ENCODE measurements at places on chromosomes 3 and 15.

DNA sequence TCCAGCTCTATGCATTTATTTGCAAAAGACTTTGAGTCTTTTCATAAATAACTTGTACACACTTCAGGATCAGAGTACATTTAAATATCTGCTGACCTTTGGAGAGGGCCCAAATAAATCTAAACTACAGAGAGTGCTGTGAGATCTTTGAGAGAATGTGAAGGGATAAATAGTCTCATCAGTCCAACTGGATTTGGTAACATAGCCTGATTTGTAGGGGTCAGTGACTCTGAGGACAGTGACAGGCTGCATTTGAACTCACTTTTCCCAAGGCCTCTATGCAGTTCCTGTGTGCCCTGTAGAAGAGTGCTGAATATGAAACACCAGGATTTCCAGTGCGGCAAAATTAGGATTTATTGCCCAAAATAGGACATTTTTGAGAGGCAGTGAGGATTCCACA lies 136.2 kb downstream of the ZPLD1 start:
- DNase-seq, result no peak

DNA sequence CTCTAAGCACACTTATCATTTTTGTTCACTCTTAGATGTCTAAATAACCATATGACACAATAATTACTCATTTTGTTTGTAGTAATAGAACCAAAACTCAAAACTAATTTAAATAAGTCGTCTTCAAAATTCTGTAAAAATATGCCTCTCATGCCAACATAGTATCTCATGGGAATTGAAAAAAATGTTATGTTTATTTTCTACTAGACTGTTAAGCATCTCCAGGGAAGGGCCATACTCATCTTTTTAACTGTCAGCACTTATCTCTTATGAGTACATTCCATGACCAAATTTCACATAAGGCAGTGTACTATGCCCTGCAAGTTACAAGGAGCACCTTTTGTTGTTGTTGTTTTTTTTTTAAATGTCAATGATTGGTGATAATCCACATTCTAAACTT lies 18.3 kb upstream of the USF3 start:
- DNase-seq, result no peak

DNA sequence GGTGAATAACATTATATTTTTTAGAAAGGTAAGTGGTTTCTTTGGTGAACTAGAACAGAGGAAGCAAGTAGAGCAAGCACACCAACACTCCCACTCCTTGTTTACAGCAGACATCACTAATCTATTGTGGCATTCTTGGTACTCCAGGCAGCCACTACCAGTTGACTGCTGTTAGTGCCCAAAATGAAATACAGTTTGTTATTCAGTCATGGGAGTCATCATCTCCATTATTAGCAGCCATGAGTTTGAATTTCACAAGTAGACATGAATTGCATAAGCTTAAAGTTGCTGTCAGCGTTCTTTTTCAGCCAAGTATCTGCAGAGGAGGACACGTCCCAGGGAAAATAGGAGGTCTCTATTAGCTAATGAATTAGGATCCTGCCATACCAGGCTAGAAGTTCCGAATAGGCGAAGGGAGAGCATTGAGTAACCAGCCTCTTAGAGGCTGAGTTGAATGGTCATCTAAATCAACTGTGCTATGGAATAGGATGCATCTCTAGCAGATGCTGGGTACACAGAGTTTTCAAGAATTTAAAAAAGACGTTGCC lies 252.7 kb upstream of the ICE2 start:
- DNase-seq, result no peak

GRCh38 chr15:98854496-98854895 lies 153.1 kb downstream of the PGPEP1L start:
- DNase-seq, result no peak

DNA sequence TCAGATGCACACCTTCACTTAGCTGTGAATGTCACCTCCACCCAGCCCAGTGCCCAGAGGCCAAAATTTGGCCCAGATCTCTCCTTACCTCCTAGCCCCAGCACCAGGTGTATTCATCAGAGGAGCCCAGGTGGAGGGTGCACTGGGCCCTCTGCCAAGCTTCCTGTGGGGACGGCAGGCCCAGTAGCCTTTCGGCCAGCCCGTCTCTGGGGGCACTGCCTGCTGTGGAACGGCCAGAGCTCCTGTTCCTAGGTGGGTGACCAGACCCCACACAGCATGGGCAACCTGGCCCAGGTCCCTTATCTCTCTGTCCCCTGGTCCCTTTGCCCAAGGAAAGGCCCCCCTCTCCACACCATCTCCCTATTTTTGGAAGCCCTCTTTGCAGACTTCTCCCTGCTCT lies 67.8 kb downstream of the AAGAB start:
- no peak for DNase-seq

DNA sequence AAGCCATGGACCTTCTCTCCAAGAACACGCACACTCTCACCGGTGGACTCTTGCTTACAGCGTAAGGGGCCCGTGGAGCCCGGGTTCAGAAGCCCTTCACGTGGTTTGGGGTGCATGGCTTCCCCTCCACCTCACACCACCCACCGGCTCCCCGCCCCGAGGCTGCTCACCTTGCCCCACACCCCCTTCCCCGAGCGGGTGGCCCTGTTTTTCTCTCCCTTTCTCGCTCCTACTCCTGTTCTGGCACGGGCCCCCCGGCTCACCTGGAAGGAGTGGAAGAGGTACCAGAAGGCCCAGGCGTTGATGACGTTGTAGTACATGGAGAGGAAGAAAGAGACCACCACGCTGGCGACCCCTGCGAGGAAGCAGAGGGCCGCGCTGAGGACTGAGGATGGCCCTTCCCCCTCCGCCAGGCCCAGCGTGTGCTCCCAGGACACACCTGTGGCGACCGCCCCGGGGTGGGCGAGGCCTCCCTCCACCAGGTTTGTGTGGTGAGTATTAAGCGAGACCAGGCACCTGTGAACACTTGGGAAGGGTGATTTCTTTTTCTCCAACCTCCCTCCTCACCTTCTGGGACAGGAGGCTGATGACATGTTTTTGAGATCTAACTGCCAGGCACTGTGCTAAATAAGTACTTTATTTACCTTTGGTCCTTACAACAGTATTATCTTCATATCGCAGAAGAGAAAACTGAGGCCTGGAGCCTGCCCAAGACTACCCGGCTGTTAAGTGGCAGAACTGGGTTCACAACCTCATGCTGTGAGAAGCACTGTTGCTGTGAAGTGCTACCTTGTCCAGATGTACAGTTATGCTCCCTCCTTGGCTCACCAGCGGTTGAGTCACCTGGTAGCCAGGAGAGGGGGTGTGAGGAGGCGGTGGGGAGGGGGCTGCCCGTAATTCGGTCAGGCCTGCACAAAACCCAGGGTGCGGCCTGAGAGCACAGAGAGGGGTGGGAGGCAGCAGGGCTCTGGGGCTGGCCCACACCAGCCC lies 16.3 kb downstream of the SLC6A20 start:
- no peak for DNase-seq

DNA sequence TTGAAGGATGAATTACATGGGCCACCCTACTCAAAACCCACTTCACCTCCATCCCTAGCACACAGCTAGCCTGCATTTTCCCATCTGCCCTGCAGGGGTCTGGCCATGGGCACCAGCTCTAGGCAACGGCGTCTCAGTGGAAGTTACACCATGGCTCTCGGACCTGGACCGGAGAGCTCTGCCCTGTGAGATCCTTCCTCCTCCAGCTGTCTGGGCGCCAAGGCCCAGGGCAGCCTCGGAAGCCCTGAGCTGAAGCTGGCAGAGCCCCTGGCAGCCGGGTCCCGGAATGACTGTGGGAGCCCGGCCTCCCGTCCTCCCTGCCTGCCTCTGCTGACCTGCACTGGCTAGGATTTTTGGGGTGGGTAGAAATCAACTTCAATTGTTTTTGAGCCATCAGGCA lies 98.9 kb downstream of the CHSY1 start:
- no peak for DNase-seq

DNA sequence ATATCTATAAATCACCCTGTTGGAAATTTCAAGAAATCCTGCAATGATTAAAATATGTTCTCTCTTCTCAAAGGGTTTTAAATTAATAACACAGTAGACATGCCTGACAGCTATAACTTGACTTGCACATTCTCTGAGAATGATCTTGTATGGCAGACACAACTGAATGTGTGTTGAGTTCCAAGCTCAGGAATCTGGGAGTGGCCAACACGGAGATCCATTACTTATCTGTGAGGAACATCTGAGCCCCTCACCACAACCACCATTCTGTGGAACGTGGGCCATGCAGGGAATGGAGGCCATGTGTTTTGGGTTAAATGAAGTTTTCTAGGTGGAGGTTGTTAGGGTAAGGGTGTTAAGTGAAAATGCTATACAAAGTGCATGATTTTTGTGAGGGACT lies 105.3 kb upstream of the CHMP2B start:
- DNase-seq, result no peak

DNA sequence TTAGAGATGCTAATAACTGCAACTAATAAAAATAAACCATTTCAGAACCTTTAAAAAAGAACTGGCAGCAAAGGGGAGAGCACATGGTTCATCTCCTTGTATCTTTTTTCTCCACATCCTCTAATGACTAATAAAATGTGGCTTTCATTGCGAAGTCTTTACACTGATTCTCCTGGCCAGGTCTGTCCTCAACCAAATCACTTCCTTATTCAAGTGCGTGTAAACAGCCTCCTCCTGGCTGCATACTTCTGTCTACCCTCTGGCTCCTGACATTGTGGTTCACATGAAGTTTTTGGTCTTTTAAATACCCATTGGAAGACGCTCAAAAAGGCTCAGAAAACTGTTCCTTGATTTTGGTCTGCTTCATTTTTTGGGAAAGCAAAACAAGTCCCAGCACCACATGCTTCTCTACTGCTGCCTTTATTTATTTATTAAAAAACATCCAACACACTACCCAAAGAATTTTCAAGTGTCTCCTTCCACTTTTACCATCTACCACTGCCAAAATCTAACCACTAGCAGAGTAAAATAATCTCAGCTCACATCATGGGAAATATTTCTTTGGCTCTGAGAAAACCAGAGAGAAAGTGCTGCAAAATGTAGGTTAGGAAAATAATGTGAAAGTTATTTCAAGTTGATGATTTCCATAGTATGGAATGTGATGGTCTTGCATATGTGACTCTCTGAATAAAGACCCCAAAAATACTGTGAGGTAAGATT lies 85.1 kb downstream of the EFL1 start:
- DNase-seq, result no peak

GRCh38 chr3:187920913-187921312 lies 175.6 kb upstream of the BCL6 start:
- DNase-seq, result no peak

GRCh38 chr15:93219859-93220420 lies 130.9 kb upstream of the RGMA start:
- no peak for DNase-seq

DNA sequence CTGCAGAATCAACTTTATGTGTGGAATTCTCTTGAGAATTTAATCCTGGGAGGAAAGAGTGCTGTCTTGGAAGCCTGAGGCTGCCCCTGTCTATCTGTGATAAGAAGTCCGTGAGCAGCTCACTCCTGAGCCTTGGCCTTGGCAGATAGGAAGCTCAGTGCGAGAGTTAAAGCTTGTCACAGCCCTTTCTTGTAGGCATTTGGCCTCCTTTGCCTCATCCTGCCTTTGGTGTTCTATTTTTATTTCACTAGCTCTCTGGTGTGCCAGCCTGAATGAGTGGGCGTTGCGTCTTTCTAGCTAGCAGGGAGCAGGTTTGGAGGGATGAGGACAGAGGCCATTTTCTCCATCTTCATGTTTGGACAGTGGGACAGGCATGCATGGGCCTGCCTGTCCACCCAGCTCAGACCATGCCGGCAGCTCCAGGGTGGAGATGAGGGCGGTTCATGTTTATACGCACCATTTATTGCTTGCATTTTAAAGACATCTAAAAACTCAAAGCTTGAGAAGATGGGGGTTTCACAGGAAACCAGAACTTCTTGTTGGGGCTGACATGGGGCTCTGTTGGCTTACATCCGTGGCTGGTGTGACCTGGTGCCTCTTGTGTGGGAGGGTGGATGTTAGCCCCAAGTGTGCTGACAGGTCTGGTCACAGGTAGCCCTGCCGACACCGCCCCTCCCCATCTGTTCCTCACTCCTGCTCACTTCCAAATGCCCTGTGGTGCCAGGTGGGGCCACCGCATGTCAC lies 29.8 kb downstream of the IRAK2 start:
- DNase-seq, result no peak

GRCh38 chr3:53193466-53194209 lies 32.6 kb downstream of the PRKCD start:
- no peak for DNase-seq

- DNase-seq, result no peak
Measured at GRCh38 chr15:31050953-31051352, 50.6 kb downstream of the TRPM1 start.

DNA sequence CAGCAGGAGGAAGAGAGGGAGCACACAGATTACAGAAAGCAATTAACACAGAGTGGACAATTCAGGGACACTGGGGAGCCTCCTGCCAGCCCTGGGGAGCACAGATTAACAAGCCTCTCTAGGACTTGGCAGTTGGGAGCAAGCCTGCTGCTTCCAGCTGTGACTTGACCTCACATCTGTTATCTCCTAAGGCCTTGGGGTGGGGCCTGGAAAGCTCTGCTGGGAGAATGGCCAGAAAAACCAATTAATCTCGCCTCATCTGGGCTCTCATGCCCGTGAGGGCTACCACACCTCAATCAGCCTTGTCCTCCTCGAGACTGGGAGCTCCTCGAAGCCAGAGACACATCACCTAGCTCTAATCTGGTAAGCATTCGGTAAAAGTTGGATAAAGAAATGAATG lies 39.1 kb downstream of the SEMA5B start:
- DNase-seq, result no peak

GRCh38 chr15:69373406-69373805 lies 40.7 kb upstream of the KIF23 start:
- DNase-seq, result no peak

- DNase-seq, result no peak
Measured at GRCh38 chr3:126971891-126972351, 11.0 kb upstream of the PLXNA1 start.

DNA sequence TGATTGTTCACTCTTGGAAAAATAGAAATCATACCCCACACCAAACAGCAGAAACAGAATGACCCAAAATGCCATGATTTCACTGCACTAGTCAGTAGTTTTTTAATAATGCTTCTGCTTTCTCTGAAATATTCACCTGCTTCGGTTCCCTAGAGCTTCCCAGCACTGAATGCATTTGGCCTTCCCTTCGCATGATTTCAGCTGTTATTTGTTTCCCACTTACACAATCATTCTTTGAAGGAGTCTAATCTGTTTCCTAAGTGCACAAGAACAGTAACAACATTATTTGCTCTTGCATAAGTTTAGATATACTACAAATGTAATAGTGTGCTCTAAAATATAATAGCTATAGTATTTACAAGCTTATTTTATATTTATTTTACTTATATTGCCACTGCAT lies 178.7 kb downstream of the STAC start:
- DNase-seq, result no peak

GRCh38 chr3:169345662-169346331 lies 317.7 kb downstream of the MECOM start:
- no peak for DNase-seq

DNA sequence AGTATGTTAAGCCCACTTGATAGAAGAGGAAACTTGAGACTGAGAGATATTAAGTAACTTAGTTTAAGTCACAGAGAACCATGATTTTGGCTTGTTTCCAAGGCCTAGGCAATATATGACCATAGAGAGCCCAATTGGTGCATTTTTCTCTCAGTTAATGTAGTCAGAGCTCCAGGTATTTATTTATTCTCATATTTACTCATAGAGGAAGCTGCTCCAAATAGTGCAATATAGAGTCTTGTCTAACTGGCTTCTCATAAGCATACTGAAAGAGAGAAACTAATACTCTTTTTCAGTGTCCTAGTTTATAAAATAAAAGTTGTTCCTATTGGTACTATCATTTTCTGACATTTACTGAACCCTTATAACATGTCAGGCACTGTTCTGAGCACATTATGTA lies 15.2 kb downstream of the TRNT1 start:
- no peak for DNase-seq
